Esophagus mucosa (tissue), 1 donor: ENCODE measurements at places on chromosomes 3 and 15. TPM values are rescaled to one million over a fixed set of nuclear protein-coding genes. Genes with fewer than 3 reads are reported as not detected.

DNA sequence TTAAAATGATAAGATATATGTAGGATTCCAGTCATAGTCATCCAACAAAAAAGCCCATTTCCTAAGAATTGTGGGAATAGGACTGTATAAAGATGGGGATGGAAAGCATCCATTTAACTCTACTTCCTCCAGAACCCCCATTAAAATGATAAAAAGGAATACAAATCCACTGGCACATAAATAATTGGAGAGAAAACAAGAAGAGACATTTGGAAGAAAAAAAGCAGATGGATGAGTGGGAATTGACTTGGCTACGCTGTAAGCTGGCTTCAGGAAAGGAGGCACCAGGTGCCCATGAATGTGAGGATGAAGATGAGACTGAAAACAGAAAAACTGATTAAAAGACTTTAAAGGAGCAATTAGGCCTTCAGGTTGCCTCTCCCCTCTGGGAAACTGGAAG, 91.8 kb downstream of the ST8SIA2 start:
- ATAC-seq, result no peak

- no peak for ATAC-seq
Observed at GRCh38 chr3:12503126-12503957, 19.1 kb downstream of the TSEN2 start.

Gene MGA
- 18.2 TPM for total RNA-seq

DNA sequence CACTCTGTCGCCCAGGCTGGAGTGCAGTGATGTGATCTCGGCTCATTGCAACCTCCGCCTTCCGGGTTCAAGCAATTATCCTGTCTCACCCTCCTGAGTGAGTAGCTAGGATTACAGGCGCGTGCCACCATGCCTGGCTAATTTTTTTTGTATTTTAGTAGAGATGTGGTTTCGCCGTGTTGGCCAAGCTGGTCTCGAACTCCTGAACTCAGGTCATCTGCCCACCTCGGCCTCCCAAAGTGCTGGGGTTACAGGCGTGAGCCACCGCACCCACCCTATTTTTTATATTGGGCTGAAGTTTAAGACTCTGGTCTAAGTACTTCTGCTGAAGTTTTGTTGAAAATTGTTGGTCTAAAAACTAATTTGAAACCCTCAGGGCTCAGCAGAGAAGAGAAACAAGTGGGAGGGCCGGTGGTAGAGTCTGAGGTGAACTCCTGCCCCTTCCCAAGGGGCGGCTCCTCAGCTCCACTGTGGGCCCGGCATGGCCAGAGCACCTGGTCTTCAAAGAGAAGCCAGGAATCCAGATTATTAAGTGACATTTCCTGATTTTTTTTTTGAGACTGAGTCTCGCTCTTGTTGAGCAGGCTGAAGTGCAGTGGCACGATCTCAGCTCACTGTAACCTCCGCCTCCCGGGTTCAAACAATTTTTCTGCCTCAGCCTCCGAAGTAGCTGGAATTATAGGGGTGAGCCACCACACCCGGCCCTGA, 4.0 kb downstream of the HDAC11 start:
- ATAC-seq, result no peak

Gene OGG1
- total RNA-seq, result 9.6 TPM

DNA sequence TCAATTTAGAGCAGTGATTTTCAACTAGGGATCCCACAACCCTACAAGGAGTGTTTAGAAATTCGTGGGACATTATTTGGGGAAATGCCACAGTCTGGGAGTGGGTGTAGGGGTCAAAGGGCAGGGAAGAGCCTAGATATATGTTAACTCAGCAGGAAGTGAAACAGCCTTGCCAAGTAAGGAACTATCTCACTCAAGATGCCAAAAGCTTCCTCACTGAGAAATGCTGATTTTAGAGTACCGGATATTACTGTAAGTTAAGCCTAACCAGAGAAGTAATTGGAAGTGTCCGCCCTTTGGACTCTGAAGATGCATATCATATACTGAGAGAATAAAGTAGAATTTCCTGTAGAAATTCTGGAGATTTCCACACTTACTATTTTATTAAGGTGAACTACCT, 158.6 kb downstream of the BBX start:
- no peak for ATAC-seq

DNA sequence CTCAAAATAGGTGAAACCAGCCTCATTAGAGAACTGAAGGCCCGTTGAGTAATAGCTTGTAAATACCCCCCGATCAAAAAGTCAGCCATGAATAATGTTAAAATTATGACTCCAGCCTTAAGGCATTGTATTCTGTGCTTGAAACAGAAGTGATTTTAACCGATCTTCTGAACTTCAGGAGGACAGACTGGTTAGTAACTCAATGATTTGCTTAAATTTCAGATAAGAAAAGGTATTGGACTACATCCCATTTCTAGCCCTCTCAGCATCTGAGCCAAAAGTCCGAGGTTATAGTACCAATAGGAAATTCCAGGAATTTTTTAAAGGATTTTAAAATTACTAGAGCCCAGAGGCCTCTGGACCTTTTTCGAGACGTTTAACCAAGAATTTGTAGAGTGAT, 67.7 kb upstream of the FGF12 start:
- ATAC-seq, result no peak
